Vagina (tissue), 2 donors: ENCODE measurements at places on chromosomes 5 and 9.

DNA sequence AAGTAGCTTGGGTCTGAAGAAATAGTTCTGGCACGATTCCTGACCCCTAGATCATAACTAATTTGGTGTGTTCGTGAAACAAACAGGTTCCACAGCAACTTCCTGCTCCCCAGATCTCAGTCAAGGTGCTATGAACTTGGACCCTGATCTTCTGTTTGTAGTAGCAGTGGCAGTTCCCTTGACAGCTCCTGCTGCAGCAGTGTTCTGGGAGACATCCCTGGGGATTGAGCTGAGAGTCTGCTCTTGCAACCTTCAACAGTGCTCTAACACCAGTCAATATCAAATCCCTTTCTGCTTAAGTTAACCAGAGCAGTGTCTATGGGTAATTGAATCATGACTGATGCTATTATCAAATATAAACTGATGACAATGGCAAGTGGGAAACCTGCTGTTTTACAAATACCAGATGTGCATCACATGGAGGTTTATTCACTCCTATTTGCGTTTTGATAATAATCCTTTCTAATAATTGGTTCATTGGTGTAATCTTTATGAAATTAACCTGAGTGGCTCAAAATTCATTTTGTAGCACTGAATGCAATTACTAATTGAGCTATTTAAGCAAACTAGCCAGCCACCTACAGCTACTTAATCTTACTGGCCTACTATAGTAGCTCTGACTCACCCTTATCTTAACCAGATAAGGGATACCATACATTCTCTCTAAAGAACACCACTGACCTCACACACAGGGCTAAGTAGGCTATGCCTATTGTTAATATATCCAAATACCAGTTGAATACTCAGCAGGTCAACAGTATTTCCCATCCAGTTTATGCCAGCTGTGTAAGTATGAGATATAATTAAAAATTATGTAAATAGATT lies 21.9 kb downstream of the KDM4C start:
- DNase-seq: no peak

DNA sequence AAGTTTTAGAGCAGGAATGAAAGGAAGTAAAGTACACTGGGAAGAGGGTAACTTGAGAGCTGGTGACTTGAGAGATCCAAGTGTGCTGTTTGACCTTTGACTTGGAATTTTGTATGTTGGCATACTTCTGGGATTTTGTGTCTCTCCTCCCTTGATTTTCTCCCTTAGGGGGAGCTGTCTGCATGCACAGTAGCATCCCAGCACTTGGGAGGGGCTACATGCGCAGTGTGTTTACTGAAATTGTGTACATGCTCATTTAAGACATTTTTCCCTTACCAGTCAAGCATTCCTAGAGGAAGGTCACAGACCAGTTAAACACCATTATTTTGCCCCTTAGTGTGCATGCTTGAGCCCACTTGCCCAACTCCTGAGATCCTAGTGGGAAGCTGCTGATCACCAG lies 120.1 kb downstream of the ZNF622 start:
- no peak for DNase-seq

DNA sequence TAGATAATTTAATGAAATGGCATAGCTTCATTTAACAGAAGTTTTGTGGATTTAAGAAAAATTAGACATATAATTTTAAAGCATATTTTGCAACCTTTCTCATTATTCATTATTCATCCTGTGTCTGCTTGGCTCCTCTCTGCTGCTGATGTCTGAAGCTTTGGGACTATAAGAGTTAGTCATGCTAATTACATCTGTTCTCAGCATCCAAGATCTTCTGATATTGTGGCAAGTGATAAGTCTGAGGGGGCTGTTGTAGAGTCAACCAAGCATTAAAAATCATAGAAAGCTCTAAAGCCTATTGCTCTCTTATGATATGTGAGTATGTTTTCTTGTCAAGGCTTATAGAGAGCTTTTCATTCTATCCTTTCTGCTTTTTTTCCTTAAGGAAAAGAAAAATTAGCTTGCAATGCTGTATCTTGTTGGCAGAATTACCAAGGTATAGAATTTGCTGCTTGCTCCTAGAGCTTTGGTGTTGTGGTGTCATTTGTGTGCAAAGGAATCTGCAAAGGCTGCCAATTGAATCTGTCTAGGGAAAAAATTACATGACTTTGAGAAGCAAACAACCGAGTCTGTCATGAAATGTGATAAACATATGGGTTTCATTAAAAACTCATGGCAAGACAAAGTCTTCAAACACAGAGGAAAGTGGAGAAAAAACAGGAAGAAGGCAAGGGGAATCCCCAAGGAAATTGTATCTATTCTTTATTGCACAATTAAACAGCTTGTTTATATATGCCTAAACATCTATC lies 156.1 kb upstream of the DAB2 start:
- no peak for DNase-seq

GRCh38 chr9:128940271-128940921 lies 7.0 kb downstream of the DOLK start:
- DNase-seq: no peak

DNA sequence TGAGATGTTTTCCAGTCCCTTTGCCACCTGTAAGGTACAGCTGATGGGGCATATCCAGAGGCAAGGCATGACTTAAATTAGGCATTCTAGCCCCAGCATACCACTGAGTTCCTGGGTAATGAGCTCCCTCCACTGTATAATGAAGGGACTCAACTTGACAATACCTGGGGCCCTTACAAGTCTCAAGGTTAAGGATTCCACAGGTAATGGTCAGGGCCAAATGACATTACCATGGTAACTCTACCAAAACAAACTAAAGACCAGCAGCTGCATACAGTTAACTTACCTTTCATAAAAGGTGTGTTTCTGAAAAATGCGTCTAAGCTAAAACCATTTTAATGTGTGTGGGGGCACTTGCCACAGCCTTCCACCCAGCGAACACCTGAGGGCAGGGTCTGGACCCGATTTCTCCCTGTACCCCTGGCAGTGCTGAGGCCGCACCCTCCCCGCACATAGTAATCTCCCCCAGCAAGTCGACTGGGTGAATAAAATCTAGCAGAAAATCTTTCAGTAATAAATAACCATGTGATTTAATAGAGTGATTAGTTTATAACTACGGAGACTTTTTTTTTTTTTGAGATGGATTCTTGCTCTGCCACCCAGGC lies 24.2 kb downstream of the CCDC69 start:
- DNase-seq: no peak

DNA sequence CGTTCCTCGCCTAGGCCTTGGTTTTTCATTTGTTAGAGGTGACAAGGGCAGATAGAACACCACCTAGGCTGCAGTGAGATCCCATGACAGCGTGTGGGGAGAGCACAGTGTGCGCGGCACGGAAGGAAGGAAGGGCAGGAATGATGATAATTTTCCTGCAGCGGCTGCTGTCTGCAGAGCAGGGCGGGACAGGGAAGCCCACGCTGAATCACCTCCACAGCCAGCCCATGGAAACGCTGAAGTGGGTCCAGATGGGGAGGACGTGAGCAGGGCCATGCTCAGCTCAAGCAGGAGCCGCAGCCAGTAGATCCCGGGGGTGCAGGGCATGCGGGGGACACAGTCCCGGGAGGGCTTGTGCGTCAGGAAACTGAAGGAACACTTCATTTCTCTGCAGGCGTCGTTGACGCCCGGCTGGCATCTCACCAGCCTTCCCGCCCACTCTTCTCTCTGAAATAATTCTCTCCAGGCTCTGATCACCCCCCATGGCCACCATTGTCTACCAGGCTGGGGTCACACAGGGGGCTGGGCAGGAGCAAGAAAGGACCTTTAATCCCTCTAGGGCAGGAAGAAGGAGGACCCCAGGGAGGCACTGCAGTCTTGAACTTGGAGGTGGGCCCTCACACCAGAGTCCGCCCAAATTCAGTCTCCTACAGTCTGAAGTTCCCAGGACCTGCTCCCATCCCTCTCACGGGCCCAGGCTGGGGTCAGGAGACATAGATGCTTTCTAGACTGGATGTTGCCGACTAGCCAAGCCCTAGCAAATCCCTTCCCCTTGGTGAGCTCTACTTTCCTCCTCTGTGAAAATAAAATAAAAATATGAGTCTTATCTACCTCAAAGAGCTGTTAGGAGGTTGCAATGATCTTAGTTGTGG lies 20.9 kb upstream of the SYNPO start:
- no peak for DNase-seq

DNA sequence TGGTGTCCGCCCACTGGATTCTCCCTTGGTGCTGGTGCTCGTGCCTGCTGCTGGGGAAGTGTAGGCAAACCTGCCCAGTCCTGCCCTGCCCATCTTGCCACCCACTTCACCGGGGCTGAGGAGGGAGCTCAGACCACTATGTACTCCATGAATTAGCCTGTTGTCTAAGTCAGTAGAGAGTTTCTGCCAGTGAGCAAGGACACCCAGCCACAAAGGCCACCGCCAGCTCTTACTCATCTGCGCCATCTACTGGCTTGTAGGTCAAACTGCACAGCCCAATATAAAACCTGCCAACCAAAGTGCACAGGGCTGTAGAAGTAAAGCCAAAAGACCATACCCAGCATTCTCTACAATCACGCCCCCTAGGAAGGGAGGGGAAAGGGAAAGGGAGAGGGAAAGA lies 102.3 kb downstream of the GLIS3 start:
- no peak for DNase-seq

GRCh38 chr5:9182899-9183695 lies 362.8 kb downstream of the SEMA5A start:
- DNase-seq: no peak

- no peak for DNase-seq
Measured at GRCh38 chr9:136019681-136020060, 58.5 kb upstream of the UBAC1 start.
